ENCODE measurements at places on chromosomes 12 and 14.

- no peak for DNase-seq
Observed at GRCh38 chr14:36111822-36112583, 64.5 kb downstream of the PTCSC3 start.

DNA sequence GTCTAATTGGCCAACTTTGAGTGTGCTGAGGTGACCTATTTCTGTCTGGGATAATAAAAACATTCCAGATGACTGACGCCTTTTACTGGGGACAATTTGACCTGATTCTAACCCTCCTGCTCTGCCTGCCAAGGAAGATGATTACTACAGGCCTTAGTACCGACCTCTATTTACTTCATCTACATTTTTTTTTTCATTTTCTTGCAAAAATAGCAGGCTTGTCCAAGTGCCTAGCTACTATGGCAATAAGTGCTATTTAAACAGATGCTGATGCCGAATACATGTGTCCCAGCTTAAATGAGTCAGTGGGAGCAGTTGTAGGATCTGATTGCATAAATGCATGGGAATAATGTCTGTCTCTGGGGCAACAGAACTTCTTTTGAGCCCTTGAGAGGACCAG, 254.3 kb downstream of the RGS6 start:
- no peak for DNase-seq

GRCh38 chr12:27615331-27615891, 80.8 kb upstream of the REP15 start:
- DNase-seq = no peak

- peak; percentile 21 for DNase-seq
Observed at GRCh38 chr12:50174971-50175715, 8.0 kb upstream of the CERS5 start.

DNA sequence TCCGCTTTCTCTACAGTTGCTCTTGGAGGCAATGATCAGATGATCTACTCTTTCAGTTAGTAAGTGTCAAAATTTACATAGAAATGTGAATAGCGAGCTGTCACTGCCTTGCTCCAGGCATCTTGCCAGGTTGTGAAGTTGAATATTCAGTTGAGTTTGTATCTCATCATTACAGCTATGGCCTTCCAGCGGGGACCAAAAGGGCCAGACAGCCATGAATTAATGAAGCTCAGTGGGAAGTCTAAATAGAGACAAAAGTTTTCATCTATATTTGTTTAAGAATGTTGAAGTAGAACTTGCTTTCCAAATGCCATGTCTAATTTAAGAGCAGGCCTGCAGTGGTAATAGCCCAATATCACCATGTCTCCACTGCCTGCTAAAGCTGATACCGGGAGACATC, 387.8 kb downstream of the FLRT2 start:
- DNase-seq = no peak

GRCh38 chr12:47819896-47820630, at the start of gene HDAC7:
TSS of gene HDAC7 (minus strand) at chr12:47819903. CDS start at chr12:47819785, 118 bp downstream.
- peak; percentile 86 for DNase-seq

- no peak for DNase-seq
Observed at GRCh38 chr12:61999311-61999710, 260.9 kb upstream of the USP15 start.

GRCh38 chr14:100476012-100476822, 111.0 kb downstream of the BEGAIN start:
- no peak for DNase-seq

GRCh38 chr14:79186523-79186922, 1016.4 kb downstream of the NRXN3 start:
- DNase-seq = no peak

DNA sequence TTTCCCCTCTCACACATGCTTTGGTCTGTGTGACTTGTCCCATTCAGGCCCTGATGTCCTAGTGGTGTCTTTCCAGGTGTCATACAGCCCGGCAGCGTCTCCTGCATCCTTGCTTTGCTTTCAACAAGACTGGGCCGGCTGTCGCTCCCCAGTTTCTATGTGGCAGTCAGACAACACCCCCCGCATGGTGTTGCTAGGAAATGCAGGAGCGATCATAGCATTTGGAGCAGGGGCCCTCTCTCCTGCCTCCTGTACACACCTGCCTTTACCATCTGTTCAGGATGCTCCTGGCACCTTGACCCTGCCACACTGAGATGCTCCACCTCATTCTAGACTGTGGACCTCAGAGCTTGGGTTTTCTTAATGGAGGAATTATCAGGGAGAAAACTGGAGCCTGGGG, 29.5 kb downstream of the CACNA1C start:
- DNase-seq = no peak

- no peak for DNase-seq
Observed at GRCh38 chr14:106491851-106492250, 965.5 kb downstream of the TMEM121 start.

GRCh38 chr14:25111061-25111601, 61.2 kb upstream of the STXBP6 start:
- no peak for DNase-seq

DNA sequence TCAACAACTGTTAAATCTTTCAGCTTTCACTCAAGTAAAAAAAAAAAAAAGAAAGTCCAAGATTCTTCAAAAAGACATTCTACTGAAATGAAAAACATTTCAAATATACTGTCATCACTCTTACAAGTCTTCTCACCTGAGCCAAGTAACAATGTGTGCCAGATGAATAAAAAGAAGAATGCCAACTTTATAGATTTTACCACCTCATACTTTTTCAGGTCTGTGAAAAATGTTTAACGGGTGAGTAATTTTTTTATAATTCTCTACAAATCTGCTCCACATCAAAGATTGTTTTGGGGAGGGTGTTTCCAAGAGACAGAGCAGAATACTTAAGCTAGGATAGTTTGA, 181.0 kb upstream of the BMP4 start:
- no peak for DNase-seq

DNA sequence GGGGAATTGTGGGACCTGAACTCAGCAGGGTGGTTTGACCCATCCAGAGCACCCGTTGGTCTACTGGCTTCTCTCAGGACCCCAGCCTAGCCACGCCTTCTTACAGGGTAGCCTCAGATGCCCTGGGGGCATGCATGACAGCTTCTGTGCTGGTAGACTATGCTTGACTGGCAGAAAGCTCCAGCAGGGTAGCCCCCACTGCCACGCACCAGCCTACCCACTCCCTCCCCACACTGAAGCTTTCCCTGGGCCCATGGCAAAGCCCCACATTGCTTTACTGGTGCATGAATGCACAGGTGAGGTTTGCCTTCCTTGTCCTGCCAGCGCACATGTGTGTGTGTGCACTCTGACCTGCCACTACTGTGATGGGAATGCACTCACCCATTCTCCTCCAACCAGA, 772.2 kb downstream of the LRFN5 start:
- no peak for DNase-seq

DNA sequence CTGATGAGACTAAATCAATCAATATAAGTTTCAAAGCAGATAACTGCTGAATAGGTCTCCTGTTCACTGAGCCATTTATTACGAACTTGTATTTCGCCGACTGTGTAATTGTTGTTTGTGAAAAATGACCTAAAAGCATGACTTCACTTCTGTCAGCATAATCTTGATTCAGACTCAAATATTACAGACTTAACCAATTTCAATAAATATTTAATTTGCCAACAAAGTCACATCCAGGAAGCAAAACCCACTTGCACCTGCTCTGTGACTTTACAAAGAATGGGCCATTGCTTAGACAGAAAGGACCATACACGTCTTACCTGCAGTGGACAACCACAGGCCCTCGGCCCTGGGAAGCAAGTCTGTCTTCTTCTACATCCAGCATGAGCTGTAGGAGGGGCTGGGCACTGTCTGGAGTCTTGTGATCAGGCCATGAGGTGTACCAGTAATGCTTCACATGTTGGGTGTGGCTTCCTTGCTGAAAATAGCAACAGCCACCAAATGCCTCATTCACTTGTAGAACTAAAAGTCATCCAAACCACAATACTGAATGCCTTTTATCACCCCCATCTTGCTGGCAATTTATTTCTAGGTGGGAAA, 23.5 kb upstream of the PTPRB start:
- DNase-seq = no peak

DNA sequence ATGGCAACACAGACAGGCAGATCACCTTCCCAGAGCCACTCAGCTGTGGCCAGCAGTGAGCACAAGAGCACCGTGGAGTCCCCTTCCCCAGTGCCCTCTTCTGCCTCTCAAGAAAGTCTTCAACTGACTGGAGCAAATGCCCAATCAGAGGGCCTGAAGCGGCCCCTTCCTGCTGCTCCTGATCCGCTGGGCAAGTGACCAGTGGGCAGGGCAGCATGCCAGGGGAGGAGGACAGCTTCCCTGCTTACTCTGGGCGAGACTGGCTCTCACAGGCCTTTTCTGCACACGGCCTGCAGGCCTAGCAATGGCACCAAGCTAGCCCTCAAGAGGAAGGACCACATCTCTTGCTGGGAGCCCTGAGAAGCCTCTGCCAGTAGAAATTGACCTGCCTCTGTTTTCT, 890 bp downstream of the KRT71 start:
- no peak for DNase-seq

DNA sequence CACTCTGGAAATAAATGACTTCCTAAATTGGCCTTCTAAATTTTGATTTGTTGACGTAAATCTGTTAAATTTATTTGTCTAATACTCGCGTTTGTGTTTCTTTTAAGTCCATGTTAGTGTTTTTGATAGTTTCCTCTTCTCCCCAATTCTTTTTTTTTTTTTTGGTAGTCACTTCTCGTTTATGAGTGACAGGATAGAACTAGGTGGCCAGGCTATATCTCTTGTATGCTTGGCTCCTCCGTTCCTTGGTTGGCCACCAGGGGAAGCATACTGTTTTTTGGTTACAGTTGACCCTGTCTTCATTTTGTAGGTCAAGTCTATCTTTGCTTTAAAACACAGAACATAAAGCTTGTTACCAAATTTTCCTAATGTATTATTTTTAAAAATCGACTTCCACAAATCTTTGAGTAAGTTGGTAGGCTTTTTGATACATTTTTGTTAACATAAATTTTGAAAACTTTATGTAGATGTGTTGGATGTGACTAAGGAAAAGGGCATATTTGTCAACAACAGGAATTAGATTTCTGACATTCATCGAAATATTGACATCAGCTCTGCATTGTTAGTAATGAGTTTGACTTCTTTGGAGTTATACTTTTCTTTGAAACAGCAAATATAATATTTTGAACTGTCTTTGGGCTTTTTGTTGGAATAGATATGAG, 2.2 kb downstream of the RCOR1 start:
- DNase-seq = peak; percentile 88

DNA sequence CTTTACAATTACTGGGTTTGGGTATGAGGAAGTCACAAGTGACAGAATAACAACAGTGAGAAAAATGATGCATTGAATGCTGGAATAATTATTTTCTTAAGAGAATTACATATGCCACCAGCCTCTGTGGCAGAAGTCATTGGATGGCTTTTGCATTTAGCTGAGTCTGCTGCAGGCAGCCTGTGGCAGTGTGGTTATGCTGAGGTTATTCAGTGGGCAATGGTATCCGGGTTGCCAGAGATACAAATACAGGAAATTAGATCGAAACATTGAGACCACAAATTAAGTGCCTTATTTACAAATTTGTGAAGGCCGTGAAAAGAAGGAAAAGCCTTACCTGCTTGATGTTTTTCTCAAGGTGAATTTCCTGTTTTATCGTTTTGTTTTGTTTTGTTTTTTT, 1050.0 kb downstream of the GALC start:
- DNase-seq = no peak

DNA sequence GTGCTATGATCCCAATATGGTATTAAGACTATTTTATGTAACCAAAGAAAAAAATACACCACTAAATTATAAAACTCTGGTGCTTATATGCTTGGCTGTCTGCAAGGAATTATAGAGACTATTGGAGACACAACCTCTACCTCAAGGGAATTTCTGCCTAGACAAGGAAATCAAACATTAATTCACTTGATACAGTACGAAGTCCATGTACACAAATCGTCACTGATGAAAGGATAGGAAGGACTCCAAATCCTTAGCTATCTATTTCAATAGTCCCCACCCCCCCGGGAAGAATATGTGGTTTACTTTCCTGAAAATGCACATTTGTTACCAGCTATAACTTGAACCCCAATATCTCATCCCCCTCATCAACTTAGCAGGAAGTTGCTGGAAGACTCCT, 21.9 kb downstream of the RTN1 start:
- DNase-seq = no peak

DNA sequence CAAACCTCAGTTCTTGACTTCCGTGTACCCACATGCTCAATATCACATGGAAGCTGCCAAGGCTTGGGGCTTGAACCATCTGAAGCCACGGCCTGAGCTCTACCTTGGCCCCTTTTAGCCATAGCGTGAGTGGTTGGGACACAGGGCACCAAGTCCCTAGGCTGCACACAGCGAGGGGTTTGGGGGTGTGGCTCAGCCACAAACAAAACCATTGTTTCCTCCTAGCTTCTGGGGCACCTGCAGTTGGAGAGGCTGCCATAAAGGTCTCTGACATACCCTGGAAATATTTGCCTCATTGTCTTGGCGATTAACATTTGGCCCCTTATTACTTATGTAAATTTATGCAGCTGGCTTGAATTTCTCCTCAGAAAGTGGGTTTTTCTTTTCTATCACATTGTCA, 628.6 kb downstream of the NRXN3 start:
- no peak for DNase-seq

DNA sequence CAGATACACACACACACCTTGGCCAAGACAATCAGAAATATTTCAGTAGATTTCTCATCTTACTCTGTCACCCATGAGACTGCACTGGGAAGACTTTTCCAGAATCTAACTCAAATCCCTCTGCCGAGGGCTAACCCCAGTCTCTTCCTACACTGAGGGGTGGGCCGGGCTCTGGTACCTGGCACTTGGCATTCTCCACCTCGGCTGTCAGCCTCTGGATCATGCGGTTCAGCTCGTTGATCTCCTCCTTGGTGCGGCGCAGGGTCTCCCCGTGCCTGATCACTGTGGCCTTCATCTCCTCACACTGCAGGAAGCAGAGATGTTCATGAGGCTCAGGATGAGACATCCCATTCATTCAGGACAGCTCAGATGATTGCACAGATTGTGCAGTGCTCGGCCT, 4.9 kb downstream of the KRT83 start:
- no peak for DNase-seq

GRCh38 chr12:105756961-105757360, 381.8 kb downstream of the NUAK1 start:
- DNase-seq = no peak

DNA sequence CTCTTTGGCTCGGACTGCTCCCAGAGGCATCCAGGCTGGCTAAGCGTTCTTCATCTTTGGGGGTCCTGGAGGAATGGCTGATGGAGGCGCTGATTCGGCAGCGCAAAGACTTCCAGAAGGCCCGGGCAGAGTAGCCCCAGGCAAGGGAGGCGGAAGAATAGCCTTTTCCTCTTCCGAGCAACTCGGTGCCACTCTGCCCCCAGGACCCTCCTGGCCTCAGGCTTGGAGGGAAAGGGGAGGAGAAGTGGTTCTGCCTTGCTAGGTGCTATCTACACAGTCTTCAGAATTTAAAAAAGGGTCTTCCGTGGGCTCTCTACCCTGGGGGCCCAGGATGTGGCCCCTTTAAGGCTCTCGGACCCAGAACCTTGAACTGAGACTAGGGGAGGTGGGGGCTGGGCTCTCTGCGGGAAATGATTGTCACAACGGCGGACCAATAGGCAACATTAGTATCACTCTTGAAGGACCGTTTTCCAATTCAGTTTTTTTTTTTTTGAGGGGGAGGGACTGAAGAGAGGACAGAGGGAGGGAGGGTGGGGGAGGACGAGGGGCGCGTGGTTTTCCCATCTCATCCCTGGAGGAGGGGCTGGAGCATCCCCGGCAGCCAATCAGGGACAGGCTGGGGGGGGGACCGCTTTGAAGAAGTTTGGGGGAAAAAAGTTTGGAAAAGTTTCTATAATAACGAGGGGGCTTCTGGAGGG, at the start of gene NFATC4:
NFATC4 (plus strand) TSS at position 671 of the 698 bp plus-strand sequence. CDS start 157 bp downstream, outside the sequence.
- peak; percentile 76 for DNase-seq

All from germinal center (tissue), 1 donor.